Stimulated activated naive B cell treated with anti-CD40 and anti-IgM and Interleukin-4, amounts not matched to agents 10 μg/mL and 1 μg/mL and 100 μg/mL, for 72 hours (primary cell): ENCODE measurements at places on chromosomes 6 and 20.

DNA sequence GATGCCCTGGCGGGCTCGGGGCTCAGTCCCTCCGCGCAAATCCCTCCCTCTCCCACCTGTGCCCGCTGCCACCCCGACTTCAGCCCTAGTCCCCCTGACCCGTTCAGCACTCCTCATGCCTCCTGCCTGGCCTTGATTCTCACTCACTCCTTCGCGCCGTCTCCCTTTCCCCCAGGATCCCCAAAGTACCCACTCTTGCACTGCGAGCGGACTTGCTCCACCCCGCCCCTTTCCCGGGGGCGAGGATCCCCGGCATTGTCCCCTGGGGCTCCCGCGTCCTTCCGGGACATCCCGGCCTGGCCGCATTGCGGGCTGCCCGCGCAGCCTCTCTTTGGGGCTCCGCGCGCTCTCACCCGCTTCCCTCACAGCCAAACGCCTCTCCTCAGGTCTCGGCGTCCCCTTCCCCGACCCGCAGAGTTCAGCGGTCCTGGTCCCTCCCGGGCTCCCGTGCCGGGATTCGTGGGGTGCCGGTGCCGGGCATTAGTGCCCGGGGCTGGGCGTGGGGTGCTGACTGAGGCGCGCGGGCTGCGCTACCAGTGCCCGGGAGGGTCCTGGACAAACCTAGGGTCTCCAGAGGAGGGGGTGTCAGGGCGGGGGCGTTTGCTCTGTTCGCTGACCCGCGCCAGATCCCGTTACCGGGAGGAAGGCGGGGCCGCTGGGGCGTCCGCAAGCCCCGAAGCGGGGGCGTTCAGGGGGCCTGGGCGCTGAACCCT is 45.5 kb upstream of the SUPT3H start:
- DNase-seq, result peak; percentile 17

DNA sequence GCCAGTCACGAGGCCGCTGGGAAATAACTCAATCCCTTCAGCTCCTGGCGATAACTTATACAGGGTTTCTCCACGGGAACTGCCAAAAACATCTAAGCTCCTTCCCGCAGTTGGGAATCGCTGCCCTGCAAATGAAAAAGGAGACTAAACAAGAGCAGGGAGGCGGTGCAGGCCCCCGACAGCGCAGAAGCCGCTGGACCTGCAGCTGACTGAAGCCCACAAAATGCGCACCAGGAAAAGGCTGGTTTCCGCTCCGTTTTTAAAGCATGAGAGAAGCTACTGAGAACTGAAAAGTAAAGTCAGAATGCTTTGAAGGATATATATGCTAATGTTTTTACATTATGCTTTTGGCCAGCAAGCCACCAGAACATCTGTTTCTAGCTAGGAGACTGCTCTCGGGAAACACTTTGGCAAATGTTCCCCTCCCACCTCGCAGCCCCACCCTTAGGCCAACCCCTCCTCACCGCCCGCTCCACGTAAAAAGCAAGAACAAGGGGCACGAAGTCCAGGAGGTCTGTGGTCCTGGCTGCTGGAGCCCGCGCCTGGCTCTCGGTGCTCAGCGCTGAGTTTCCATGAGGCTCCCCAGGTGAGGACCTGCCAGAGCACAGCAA is 90.5 kb downstream of the SOD2 start:
- no peak for DNase-seq

- no peak for DNase-seq
Measured at GRCh38 chr6:154041001-154041400, 2.0 kb downstream of the OPRM1 start.

DNA sequence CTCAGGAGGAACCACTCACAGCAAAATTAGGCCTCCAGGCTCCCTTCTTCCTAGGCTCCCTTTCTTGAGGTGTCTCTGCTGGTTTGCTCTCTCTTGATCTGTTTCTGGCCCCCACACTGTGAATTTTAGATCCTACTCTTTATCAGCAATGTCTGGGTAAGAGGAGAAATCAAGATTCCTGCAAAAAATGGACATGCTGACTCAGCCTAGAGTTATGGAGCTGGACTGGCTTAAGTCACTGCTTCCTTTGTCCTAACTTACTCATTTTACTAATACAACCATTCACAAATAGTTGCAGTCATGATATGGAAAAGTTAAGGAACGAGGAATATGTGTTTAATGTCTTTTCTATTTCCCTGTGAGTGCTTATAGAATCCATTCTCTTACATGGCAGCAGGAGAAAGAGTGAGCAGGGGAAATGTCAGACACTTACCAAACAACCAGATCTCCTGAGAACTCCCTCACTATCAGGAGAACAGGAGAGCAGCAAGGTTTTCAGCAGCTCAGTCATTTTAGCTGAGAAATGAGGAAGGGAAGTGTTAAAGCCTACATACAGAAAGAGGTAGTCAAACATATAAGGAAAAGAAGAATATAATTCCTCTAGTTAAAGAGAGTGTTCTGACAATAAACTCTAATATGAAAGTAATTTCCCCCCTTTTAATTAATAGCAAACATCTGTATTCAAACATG is 160.8 kb downstream of the PDE7B start:
- DNase-seq, result no peak

GRCh38 chr6:34115403-34115795 is 30.5 kb downstream of the GRM4 start:
- DNase-seq, result no peak

DNA sequence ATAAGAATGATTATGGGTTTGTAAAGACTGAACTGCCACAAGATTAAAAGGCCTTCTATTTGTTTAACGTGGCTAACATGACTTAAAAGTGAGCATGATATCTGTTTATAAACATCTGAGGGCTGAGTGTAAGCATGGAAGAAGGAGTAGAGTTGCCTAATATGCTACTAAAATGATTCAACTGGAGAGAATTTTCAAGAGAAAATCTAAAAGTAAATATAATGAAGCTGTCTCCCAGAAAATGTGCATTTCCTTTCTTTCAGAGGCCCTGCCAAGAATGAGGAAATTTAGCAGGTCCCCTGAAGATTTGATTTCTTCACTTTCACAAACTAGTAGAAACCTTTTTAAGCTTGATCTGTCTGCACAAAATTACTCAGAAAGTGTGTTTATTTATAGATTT is 4.2 kb upstream of the EYA4 start:
- DNase-seq, result no peak

DNA sequence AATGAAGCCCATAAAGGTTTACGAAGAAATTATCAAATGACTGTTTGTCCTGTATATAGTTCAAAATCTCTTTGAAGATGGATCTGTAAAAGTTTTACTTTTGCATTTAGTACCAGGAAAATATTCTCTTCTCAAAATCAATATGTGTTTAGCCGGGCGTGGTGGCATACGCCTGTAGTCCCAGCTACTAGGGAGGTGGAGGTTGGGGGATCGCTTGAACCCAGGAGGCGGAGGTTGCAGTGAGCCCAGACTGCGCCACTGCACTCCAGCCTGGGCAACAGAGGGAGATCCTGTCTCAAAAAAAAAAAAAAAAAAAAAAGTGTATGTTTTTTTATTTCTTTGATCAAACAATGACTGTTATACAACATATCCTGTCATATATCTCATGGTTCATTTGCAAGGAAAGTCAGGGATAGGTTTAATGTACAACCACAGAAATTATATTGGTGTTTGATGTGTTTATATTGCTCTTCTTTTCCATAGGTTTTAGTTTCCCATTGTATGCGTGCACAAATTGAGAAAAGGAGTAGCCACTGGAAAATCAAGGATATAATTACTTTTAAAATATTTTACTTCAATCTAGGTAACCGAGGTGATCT is 40.1 kb downstream of the SOX4 start:
- DNase-seq, result no peak

- DNase-seq, result no peak
Measured at GRCh38 chr6:6749702-6750491, 161.4 kb downstream of the LY86 start.

DNA sequence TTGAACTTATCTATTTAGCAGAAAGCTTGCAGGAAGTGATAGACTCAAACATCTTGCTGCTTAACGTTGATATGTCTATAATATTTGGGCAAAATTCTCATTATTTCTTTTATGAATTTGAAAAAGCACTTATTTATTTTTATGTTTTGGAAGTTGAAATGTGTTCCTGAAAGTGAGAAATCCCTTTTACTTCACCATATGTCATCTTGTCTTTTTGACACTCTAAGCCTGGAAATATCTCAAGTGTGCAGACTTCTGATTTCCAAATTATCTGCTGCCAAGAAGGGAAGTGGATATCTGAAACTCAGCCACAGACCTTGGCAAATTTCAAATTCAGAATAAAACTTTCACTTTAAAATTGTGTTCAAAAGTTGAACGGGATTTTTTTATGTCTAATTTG is 368.7 kb upstream of the MANEA start:
- DNase-seq, result no peak

DNA sequence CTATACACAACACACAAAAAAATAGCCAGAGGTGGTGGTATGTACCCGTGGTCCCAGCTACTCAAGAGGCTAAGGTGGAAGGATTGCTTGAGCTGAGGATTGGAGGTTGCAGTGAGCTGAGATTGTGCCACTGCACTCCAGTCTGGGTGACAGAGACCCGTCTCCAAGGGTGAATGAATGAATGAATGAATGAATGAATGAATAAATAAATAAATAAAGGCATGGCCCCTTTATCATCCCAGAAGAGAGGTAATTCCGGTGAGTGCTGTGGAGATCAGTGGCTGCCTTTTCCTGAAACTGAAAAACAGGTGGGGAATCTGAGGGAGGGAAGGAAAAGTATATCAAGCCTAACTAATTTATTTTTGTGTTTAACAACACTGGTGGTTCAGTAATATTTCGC is 90.0 kb downstream of the JARID2 start:
- DNase-seq, result no peak

GRCh38 chr6:1834646-1835516 is 225.2 kb downstream of the FOXC1 start:
- DNase-seq, result no peak

DNA sequence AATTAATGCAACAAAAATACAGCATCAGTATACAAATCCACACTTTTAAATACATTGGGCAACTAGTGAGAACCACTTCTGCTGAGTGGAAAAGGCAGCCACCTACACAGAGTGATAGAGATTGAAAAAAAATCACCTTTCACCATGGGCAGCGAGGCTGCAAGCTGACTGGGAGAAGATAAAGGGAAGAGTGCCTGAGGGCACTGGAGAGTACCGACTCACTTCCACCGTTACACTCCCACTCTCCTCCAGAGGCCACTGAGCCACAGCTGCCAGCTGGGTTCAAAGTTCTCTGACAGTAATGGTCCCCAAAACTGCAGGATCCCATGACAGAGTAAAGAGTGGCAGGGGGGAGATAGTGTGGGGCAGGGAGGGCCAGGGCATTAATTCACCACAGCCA is 24.1 kb downstream of the PXT1 start:
- DNase-seq, result no peak

GRCh38 chr6:112979830-112980229 is 632.7 kb downstream of the RFPL4B start:
- DNase-seq, result no peak

DNA sequence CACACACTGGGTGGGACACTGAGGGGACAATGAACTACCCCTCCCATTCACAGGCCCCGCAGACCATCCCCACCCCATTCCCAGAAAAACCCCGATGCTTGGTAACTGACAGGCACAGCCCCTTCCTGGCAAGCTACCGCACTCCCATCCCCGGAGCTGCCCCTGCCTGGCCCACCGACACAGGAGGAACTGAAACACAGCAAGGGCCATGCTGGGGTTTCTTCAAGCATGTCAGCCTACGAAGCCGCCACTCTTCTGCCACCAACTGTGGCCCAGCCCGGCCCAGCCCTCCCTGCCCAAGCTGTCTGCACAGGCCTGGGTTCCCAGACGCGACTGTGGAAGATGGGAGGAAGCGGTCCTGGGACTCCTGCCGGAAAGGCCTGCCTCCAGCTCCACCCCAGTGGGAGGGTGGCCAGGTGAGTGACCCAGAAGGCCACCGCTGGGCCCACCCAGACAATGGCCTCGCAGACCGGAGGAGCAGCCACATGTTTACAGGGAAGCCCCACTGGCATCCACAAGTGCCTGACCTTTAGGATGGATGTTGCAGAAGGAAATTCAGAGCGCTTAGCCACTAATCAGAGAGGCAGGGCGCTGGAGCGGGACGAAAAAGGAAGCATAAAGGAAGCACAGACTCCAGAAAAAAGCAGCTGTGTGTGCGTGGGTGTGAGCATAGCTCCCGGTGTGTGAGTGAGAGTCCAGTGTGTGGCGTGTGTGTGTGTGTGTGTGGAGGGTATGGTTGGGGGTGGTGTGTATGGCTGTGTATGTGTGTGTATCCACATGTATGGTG is 91.6 kb downstream of the PRND start:
- peak; percentile 81 for DNase-seq

- DNase-seq, result no peak
Measured at GRCh38 chr6:6884193-6884627, 223.6 kb upstream of the RREB1 start.

GRCh38 chr6:3696525-3697088 is 54.9 kb downstream of the PXDC1 start:
- no peak for DNase-seq

- DNase-seq, result no peak
Measured at GRCh38 chr6:87407561-87407900, 241 bp upstream of the CFAP206 start.

GRCh38 chr6:12298995-12299394 is 8.8 kb downstream of the EDN1 start:
- DNase-seq, result no peak

GRCh38 chr6:34511915-34512737 is 44.0 kb downstream of the SPDEF start:
- no peak for DNase-seq

DNA sequence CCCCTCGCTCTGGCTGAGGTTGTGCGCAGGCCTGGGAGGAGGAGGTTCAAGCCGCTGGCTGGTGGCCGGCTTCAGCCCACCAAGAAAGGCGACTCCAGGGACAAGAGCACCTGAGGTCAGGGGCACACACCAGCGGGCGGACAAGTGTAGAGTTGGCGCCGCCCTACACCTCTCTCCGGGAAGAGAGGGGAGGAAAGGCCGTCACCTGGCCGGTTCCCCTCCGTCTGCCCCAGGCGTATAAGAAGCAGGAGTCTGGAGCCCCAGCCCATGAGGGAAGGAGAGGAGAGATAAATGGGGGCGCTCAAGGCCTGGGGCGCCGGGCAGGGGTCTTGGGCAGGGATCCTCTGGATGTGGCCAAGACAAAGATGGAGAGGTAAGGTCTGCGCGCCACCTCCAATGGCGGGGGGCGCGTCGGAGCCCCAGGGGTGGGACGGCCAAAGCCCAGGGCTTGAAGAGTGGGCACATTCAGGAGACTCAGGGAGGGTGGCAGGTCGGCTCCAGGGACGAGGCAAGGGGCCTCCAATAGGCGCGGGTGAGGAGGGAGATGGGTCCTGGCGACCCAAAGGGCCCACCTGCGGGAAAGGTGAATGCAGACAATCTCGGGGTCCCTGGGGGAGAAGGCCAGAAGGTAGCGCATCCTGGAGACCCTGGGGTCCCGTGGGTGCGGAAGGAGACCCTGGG is 826 bp downstream of the RIMS4 start:
- DNase-seq, result no peak
